ENCODE measurements at places on chromosomes 3 and 15.

DNA sequence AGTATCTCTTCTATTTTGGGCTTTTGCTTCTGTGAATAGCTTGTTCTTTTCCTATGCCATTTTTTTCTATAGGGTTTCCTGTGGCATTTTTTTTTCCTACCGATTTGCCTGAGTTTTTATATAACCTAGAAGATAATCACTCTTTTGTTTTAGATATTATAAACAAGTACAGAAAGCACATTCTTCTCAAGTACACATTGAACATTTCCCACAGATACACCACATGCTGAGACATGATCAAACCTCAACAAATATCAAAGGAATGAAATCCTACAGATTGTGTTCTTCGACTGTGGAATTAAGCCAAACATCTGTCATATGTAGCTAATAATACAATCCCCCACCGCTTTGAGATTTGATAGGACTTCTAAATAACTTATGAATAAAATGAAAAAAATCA lies 9.1 kb upstream of the FEM1B start:
- no peak for DNase-seq

GRCh38 chr3:157166561-157166960 lies 6.6 kb upstream of the CCNL1 start:
- DNase-seq: no peak

DNA sequence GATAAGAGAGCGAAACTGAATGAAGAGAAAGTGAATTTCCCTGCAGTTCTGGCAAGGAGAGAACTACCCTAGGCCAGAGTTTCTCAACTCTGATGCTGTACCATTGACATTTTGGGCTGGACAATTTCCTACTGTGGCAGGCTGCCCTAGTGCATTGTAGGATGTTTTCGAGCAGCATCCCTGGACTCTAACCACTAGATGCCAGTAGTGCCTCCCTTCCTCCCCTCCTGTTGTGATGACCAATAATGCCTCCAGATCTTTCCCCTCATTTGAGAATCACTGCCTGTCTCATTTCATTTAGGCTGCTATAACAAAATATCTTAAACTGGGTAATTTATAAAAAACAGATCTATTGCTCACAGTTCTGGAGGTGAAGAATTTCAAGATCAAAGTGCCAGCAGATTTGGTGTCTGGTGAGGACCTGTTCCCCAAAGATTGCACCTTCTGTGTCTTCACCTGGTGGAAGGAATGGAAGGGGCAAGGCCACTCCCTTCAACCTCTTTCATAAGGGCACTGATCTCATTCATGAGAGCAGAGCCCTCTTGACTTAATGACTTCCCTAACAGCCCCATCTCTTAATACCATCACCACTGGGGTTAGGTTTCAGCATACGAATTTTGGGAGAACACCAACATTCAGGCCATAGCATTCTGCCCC lies 188.9 kb upstream of the MEIS2 start:
- no peak for DNase-seq

DNA sequence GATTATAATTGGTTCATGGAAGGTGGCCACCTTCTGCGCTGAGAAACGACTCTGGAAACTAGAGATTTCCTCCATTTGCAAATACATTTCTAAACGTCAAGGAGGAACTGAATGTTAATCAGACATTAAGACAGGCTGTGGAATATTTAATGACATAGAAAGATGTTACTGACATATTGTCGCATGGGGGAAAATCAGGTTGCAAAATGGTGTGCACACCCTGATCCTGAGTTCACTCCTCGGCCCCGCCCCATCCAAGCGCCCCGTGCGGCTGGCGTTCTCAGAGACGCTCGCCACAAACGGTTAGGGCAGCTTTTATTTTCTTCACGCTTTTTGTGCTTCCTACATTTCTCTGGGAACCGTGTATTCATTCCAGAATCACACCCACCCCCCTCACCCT lies 10.7 kb downstream of the H1-8 start:
- DNase-seq: no peak

DNA sequence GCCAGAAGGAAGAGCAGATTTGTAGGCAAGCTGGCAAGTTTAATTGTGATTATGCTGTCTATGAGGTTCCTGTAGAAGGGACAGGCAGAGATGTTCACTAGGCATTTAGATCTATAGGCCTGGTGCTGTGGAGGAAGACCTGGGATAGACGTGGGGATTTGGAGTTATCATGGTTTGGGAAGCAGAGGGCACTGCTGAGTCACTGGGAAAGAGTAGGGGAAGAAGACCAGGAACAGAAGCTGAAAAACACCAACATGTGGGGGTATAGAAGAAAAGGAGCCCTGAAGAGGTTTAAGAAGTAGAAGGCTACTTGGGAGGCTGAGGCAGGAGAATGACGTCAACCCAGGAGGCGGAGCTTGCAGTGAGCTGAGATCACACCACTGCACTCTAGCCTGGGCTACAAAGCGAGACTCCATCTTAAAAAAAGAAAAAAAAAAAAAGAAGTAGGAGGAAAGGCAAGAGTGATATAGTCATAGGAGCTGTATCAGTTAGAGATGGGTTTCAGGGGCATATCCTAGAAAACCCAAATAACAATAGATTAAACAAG lies 19.3 kb downstream of the GRK7 start:
- no peak for DNase-seq

DNA sequence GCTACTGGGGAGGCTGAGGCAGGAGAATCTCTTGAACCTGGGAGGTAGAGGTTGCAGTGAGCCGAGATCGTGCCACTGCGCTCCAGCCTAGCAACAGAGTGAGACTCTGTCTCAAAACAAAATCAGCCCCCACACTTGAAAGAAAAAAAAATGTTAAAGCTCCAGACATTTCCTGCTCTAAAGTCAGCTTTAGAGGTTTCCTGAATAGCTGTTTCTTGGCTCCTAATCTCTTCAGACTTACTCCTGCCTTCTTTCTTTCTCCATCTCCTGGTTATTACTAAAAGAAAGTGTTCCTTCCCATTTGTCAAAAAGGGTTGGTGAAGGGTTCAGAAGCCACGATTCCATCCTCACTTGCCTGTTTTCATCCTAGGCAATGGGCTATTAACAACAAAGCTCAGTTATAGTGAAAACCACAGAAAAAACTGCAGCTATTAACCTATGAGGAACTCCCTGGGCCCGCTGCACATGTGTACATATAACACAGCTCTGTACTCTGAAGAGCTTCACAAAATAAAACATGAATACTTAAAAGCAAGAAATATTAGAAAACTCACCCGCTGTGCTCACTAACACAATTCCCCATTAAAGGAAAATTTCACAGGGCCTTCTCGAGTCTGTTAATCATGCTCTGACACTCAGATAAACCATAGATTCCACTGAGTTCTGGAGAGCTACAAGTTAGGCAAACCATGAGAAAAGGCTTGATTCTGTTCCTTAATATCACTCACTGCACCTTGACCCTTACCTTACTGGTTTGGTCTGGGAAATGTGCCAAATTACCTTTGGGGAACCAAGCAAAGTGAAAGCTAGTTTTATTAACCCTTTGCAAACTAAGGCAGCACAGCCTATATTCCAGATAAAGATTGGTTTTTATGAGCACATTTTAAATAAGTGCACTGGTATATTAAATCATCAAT lies 89.9 kb upstream of the TSPAN3 start:
- no peak for DNase-seq

DNA sequence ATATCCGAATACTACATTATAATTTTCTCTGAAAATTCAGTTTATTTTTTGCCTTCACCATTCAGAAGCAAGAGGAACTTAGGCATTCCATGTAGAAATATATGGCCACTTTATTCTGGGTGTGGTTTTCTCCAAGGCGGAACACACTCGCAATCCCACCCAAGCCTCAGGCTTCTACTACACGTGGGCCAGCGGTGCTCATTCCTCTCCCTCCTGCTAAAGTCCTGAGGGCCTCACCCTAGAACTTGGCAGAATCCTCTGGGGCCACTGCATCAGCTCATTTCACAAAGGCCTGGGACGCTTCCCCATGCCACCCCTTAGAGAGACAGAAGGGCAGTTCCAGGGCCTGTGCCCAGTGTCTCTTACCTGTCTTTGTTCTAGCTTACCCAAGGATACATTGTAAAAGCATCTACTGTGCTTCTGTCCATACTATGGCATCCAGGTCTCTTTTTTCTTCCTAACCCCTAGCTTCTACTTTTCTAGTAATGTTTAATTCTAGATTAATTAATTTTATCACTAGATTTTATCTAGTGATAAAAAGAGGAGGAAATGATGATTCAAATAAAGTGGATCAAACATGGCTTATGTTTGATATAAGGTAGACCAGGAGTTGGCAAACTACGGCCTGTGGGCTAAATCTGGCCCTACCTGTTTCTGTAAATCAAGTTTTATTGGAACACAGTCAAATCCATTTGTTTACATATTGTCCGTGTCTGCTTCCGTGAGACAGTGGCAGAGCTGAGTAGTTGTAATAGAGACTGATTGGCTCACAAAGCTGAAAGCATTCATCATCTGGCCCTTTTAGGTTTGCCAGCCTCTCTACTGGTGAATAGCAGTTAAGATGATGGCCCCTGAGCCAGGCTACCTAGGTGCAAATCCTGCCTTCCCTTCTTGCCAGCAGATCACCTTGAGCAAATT lies 29.8 kb downstream of the LARS2 start:
- DNase-seq: peak; percentile 55

Measured in breast epithelium (tissue), 4 donors.